ENCODE measurements at places on chromosomes 6 and 20.

DNA sequence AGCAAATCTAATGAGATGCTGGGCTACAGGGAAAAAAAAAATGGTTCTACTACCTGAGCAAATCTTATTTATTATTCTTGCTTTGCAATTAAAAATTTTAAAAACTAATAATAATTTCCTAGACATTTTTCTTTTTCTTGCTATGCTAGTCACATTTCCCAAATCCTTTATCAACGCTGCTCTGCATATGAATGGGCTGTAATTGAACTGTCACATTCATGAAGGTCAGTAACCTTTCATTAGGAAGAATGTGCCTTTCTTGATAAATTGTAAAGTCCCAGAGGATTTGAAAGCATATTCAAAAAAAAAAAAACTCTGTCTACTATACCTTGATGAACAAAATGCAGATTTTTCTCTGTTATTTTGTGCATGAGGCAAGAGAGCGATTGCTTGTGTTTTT, 538.7 kb upstream of the ID4 start:
- DNase-seq, result no peak

GRCh38 chr6:91045161-91045560, 458.3 kb upstream of the MAP3K7 start:
- no peak for DNase-seq

DNA sequence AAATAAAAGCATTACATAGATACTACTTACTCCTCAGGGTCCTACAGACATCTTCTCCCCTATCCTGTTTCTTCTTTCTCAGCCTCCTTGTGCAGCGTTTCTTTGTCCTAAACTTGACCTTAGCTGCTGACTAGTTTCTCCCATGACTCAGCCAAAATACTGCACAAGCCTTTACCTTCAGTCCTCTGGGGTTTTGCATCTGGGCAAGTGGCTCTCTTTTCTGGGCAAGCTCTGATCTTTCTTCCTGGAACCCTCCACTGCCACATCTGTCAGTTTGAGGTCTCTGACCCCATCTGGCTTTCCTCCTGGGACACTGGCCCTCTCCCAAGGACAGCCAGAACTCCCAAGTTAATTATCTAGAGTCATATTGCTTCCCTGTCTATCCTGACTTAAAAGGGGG, 838.4 kb downstream of the DHX35 start:
- DNase-seq, result no peak

DNA sequence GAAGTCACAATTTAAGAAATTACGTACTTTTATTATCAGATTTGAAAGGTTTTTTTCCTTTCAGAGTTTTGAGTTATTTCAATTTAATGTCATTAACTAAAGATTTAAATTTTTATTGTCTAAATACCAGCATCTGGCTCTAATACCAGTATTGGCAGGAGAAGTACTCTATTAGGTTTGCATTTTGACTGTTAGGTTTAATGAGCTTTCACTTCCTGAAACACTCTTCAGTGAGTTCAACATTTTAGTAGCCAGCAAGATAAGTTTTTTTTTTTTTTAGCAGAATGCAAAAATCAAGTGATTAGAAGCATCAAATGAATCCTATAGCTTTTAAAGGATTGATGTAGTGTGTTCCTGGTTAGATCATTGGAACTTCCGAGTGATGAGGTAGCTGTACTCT, 34.0 kb upstream of the SCGN start:
- no peak for DNase-seq

DNA sequence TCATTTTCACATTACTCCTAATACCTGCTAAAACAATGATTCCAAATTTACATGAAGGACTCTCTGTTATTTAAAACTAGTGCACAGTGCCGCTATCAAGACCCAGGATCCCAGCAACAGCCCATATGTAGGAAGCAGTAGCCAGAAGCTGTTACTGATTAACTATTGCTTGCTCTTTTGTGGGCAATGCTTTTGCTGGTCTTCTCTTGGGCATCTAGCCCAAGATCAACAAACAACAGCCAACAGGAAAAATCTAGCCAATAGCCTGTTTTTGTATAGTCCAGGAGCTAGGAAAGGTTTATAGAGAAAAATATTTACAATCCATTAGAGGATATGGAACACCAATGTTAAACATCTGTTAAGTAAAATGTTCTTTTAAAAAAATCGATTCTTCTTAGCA, 22.1 kb upstream of the TENT5A start:
- no peak for DNase-seq

DNA sequence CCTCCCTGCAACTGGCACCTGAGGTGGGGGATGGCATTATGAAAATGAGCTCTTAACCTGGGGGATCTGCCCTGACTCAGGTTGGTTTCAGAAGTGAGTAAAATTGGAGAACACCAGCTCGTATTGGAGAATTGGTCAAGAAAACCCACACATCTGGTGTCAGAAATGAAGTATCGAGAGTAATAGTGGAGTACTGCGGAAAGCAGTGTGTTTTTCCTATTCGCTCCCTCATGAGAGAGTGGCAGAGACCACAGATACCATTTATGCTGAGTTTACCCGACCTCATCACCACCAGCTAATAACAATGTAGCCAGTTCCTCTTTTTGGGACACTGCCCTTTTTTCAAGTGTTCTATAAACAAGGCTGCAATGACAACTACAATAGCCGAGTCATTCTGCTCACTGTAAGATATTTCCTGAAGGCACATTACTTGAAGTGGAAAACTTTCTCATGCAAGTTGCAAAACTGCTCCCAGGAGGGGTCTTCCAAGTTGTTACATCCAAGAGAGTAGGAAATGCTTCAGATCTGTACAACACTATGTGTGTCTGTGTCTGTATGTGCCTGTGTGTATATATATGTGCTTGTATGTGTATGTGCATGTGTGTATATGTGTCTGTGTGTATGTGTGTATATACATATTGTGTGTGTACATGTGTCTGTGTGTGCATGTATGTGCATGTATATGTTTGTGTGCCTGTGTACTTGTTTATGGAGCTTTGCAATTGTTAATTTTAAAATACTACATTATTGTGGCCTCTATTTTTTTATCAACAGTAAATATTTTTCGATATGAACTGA, 106.0 kb upstream of the CST7 start:
- DNase-seq, result no peak

GRCh38 chr20:47319517-47320252, 36.8 kb downstream of the ZMYND8 start:
- DNase-seq, result no peak

DNA sequence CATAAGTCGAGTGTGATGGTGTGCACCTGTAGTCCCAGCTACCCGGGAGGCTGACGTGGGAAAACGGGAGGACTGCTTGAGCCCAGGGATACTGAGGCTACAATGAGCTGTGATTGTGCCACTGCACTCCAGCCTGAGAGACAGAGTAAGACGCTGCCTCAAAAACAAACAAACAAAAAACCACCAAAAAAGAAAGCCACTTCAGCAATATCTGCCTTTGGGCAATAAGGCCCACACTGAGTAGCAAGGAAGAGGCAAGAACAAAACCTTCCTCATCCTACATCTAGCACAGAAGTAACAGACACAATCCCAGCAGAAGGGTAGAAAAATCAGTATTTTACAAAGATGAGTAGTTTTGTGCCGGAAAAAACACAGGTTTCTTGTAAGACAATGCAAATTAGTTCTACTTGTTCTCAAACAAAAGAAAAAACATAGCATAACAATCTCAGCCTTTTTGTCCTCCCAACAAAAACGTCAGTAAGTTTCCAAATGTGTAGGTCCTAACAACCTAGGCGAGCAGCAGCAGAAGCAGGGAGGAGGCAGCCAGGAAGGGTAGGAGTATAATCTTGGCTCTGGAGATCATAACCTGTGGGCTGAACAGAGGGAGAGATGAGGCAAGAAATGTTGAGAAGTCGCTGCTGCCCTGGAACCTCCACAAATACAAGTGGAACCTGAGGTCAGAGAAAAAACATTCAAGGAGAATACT, 5.7 kb downstream of the PPP1R10 start:
- no peak for DNase-seq

DNA sequence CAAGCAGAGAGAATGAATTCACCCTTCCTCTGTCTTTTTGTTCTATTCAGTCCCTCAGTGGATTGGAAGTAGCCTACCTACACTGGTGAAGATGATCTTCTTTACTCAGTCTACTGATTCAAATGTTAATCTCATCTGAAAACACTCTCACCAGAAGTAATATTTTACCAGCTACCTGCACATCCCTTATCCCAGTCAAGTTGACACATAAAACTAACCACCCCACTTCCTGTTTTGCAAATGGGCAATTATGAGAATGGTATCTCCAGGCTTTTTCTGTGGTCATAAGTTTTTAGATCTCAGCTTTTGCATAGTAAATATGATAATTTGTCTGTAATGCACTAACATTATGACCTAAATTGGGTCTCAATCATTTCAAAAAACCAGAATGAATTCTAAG, 228.8 kb upstream of the ECI2 start:
- no peak for DNase-seq

DNA sequence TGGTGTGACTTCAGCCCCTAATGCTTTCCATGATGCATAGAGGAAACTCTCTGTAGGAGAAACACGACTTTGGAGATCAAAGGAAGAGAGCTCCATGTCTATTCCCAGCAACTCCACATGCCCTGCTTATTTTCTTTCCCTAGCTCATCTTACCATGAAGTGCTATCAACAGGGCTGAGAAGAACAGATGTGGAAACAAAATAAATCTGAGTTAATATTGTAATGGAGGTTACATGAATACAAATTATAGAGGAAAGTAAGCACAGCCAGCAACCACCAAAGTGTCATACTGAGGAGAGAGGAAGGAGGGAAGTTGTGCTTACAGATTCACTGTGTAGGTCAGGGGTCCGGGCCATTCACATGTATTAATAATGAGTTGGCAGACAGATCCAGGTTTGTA, 157.5 kb downstream of the RFPL4B start:
- DNase-seq, result no peak

- DNase-seq, result no peak
These were observed 135.9 kb downstream of the TMEM242 start for GRCh38 chr6:157187182-157188083.

- no peak for DNase-seq
These were observed 65.5 kb downstream of the GMDS start for GRCh38 chr6:2179950-2180349.

DNA sequence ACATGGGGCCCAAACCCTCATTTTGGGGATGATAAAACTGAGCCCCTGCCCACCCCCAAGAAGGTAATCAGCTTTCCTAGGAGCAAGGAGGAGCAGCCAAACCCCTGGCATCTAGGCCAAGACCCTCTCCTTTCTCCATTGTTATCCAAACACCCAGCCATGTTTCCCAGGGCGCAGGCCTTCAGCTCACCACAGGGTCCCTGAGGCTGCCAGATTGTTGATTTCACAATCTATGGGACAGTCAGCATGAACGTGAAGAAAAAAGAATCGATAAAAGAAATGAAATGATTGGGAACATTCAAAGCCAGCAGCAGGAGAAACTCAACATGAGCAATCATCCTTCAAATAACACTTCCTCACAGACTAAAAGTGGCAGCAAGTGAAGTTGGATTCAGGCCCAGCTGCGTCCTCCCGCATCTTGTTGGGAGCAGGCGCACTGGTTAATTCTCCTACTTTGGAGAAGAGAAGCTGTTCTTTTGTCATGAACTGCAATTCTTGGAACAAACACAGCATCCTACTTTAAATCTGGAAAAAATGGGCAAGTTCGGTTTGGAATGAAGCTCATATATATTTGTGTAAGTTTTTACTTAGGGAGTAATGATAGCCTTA, 241.8 kb upstream of the PRDM1 start:
- DNase-seq, result peak; percentile 71

GRCh38 chr6:30824698-30825097, 59.6 kb upstream of the DDR1 start:
- DNase-seq, result no peak

DNA sequence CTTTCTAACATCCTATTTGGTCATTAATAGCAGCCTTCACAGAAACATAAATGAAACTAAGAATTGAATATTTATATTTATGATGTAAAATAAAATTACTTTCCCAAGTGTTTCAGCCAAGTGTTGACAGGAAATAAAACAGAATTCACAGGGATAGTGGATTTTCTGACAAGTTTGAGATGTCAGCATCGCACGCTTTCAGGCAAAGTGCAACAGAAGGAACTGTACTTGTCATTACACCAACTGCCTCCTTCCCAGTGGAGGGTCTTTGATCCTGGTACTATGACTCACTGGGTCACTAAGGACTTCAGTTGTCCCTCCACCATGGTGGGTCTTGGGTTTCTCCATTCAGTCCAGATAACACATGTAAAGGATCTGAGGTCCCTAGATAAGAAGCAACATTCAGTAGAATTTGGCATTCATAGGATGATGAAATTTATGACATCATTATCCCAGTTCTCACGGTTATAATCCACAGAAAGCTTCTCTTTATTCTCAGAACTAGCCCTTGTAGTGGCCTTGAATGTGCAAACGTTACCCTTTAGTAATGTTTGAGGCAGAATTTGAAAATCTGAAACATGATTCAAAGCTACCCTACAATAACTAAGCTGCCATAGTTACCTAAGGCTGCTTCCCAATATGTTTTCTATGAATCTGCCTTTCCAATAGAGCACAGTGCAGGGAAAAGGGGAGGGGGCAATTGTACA, 3.8 kb upstream of the TNFAIP3 start:
- no peak for DNase-seq

GRCh38 chr6:16723826-16724225, 37.4 kb downstream of the ATXN1 start:
- DNase-seq, result no peak

DNA sequence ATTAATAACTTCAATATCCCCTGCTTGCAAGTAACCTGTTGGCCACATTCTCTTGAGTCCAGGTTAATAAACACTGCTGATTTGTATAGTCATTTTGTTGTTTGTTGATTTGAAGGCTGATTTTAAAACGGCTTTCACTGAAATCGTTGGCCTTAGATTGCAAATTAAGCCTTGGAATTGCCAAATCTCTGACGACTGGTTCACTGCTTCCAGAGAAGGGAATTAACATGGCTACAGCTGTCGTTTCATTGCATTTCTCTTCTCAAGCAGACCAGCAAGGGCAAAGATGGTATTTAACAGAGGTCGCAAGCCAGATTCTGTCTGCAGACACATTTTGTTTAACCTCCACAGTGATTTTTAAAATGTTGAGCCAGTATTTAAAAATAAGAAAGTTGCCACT, 470.9 kb downstream of the TFAP2A start:
- no peak for DNase-seq

DNA sequence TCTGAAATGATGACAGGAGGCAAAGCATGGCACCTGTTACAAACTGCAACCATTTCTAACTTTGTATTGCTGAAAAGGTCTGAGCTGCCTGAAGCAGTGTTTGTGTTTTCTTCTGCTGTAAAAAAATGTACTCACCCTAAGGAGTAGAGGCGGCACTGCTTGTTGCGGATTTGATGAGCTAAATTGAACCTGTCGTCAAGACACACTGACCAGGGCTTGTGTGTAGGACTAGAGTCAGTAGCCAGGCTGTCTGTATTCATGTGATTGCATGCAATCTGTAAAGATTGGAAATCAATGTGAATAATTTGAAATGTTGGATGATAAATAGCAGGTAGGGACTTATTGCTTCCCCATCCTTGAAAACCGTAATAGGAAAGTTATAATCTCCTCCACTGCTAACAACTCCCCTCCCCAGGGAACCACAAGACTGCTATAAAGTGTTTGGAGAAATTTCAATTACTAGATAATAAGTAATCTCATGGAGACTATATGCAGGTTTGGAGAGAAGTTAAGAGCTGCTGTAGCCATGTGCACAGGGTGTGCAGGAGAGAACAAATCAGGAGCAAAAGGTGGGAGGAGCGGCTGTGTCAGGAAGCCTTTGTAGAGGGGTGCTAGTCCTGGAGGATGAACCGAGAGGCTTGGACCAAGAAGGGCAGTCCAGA, 42.8 kb downstream of the METTL24 start:
- DNase-seq, result no peak

- DNase-seq, result no peak
These were observed 118.7 kb upstream of the TBX18 start for GRCh38 chr6:84882768-84883766.

- DNase-seq, result no peak
These were observed 51.5 kb downstream of the COL19A1 start for GRCh38 chr6:69917834-69918233.
